ENCODE measurements at places on chromosomes 12 and 14.
A peak's percentile ranks its signal among the peaks of the same experiment; 100 is the strongest.

DNA sequence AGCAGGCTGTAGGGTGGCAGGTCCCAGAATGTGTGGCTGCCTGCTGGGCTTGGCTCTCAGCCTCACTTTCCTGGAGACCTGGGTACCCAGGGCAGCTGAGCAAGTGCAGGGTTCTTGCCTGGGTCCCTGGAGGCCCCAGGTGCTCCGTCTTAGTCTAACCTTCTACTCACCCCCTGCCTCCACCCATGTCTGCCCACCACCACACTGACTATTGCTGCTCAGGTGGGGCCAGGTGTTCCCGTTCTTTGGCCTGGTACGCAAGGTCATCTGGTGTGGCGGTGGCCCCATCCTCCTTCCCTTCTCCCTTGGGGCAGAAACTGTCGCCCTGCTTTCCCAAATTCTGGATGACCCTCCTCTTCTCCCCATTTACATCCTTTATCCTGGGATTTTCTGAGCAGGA is 319.9 kb downstream of the TMEM121 start:
- DNase-seq: no peak

DNA sequence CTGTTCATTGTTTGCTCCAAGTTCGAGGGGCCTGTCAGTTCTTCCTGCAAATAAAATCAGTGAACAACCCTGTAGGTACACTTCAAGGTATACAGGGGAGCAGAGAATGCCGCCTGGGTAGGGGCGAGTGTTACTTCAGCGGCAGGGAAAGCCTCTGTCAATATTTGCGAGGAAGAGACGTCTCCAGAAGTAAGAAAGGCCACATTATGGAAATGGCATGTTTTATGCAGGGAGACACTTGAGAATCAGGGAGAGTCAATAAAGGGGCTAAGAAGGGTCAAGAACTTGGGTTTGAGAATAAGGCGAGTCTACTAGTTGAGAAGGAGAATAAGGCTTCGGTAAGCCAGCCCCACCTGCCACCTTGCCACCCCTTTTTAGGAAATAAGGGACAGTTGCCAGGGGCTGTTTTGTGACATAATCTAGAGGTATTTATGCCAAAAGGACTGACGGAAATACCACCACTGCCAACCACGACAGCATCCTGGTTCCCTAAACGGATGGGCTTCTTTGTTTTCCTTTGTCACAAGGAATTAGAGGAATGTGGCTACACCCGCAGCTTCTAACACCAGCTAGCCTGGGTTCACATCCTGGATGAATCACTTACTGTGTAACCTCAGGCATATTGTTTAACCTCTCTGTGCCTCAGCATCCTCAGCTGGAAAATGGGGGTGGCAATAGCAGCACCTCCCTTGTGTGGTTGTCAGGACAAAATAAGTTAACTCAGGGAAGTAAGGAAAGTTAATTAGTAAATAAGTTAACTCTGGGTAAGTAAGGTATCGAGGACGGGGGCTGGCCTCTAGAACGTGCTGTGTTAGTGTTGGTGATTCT is 67.7 kb downstream of the EID3 start:
- no peak for DNase-seq

GRCh38 chr14:66824251-66824650 is 316.3 kb downstream of the GPHN start:
- DNase-seq: no peak

GRCh38 chr12:123232472-123232806 is 502 bp downstream of the MPHOSPH9 start:
- no peak for DNase-seq

GRCh38 chr14:101542391-101542790 is 18.9 kb upstream of the DIO3 start:
- DNase-seq: no peak

GRCh38 chr12:116538076-116538591 is 21.0 kb upstream of the MAP1LC3B2 start:
- peak; percentile 50 for DNase-seq

DNA sequence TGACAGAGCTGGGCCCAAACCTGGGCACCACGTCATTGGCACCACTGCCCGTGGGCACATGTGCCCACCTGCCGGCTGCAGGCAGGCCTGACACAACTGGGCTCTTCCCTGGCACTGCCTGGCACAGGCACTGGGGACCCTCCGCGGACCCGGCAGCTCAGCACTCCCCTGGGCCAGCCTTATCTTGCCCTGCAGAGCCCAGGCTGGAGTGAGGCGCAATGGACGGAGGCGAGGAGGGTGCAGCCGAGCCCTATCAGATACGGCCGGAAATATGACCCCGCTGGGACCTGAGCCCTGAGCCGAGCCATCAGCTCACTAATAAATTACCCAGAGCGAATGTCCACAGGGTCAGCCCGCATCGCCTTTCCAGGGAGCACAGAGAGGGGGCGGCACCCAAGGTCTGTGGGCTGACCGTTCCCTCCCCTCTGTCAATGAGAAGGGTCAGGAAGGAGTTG is 1.7 kb upstream of the C14orf180 start:
- no peak for DNase-seq

DNA sequence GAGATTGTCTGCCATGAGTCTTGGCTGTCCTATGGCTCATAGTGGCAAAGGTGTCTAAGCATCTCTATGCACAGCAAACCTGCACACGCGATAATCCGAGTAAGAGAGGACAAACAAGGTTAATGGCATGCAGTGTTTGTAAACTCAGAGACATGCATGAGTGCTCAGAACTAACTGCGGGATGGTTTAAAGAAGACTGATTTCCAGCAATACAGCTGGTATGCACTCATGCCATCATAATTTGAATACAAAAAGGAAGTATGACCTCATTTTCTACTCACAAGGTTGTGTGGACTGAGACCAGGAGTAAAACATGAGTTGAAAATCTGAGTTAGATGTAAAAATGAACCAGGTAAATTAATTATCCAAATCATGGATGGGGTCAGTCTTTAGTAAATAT is 16.6 kb upstream of the TCP11L2 start:
- DNase-seq: no peak

DNA sequence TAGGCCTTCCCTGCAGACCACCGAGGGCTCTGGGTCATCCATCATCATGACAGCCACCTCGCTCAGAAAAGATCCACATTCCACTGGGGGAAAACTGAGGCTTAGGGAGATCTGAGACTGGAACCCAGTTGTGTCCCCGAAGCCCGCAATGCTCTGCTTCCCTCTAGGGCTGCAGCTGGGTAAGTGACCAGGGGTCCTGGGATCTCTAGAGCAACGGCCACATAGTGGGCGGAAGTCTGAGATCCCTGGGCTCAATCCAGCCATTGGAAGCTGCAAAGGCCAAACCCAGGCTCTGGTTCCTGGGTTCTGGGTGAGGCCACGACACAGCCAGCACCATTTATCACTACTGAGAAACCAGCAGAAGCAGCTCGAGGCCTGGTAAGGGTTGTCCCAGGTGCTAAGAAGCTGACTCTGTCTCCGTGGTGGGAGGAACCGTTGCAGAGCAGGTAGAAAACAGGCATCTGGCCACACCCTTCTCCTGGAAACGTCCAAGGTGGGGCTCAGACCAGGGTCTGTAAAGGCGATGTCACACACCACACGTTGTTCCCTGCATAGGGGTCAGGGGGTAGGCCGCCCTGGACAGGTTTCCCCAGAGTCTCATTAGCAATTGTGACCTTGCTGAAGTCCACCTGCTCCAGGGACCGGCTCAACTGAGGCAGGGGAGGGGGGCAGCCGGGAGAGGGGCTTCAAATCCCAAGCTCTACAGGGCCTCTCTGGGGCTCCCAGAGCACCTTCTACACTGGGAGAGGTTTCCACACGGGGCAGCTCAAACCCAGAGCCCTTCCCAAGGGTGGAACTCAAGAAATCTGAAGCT is 38.6 kb downstream of the BCL11B start:
- DNase-seq: no peak

GRCh38 chr12:104750061-104750460 is 208.0 kb downstream of the SLC41A2 start:
- DNase-seq: peak; percentile 57

All from GM10248 (cell line).